ENCODE measurements at places on chromosomes 1 and 21. TPM values are rescaled to one million over a fixed set of nuclear protein-coding genes. Genes with fewer than 3 reads are reported as not detected.

Gene CD52
- total RNA-seq, result 245 TPM

Gene HNRNPU
- 310 TPM for total RNA-seq

Gene C1orf141
- total RNA-seq, result 0.17 TPM

Gene S100A11
- 355 TPM for total RNA-seq

Gene OLIG2
- not detected for total RNA-seq

Gene KCNN3
- total RNA-seq, result 0.10 TPM

Gene BSND
- total RNA-seq, result not detected

Gene GPR25
- not detected for total RNA-seq

Gene OLIG1
- not detected for total RNA-seq

Gene ALG14
- total RNA-seq, result 4.1 TPM

Gene GCSAML
- 0.16 TPM for total RNA-seq

Gene GPA33
- total RNA-seq, result 2.6 TPM

Gene SH3D21
- total RNA-seq, result 16.3 TPM

Gene HDGF
- 217 TPM for total RNA-seq

Measured in activated T-cell treated with anti-CD3 and anti-CD28 coated beads, Interleukin-2, amount 50 U/mL, for 72 hours (primary cell).